ENCODE measurements at places on chromosomes 11 and 22.

DNA sequence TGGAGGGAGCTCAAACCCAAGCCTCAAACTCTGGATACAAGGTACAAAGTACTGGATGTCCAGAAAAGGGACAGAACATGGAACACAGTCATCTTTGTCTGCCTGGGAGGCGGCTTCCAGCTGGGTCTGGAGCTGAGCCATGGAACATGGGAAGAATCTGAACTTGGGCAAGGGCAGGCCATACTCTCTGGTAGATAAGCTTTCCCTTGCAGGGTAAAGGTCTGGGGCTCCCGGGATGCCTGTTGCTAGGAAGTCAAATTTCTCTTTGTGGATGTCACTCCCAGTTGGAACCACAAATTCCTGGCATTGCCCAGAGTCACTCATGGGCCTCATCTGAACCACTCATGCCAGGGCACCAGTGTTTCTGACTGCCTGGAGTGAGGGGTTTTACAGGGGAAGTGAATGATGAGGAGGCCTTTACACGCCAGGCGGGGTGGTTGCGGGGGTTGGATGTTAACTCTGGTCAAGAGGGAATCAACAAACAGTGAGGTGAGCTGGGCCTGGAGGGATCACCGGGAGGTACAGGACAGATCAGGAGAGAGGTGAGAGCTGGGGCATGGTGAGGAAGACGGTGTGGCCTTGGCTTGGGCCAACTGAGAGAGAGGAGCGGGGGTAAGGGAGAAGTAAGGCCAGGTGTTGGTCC, 5.7 kb downstream of the FTH1 start:
- DNase-seq = no peak

- DNase-seq = no peak
These were observed 4.7 kb downstream of the ZNF202 start for GRCh38 chr11:123736769-123737168.

- DNase-seq = peak; percentile 66
These were observed 913.0 kb upstream of the CNTN5 start for GRCh38 chr11:98107736-98108135.

DNA sequence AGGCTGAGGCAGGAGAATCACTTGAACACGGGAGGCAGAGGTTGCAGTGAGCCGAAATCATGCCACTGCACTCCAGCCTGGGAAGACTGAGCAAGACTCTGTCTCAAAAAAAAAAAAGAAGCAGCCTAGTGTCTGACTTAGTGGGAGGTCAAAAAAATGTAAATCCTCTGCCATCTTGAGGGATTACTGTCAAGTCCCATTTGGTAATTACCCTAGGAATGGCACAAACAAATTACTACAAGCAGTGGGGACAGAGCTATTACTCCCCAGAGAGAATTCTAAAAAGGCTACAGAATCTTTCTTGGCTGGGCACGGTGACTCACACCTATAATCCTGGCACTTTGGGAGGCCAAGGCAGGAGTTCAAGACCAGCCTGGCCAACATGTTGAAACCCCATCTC, 3.8 kb downstream of the SERPING1 start:
- no peak for DNase-seq

- no peak for DNase-seq
These were observed 35.0 kb downstream of the RDX start for GRCh38 chr11:110261195-110262071.

- no peak for DNase-seq
These were observed 150.9 kb downstream of the CACNA1I start for GRCh38 chr22:39721206-39722031.

GRCh38 chr11:119109843-119110242, 2.7 kb downstream of the C2CD2L start:
- DNase-seq = no peak

GRCh38 chr11:7874056-7874455, 57.0 kb downstream of the OR10A6 start:
- DNase-seq = no peak

Measured in NCI-H1417 (cell line).